CD4-positive, CD25-positive, alpha-beta regulatory T cell (primary cell): ENCODE measurements at places on chromosomes 16 and 17. TPM values are rescaled to one million over a fixed set of nuclear protein-coding genes. Genes with fewer than 3 reads are reported as not detected.

- DNase-seq = peak; percentile 47
Observed at GRCh38 chr17:38798614-38799500, 499 bp downstream of the PIP4K2B start.

FZD2 gene
- total RNA-seq = not detected

- no peak for DNase-seq
Observed at GRCh38 chr16:1729445-1729844, 23.4 kb downstream of the MAPK8IP3 start.

GRCh38 chr17:21196126-21196525, 17.8 kb downstream of the TMEM11 start:
- no peak for DNase-seq

DNA sequence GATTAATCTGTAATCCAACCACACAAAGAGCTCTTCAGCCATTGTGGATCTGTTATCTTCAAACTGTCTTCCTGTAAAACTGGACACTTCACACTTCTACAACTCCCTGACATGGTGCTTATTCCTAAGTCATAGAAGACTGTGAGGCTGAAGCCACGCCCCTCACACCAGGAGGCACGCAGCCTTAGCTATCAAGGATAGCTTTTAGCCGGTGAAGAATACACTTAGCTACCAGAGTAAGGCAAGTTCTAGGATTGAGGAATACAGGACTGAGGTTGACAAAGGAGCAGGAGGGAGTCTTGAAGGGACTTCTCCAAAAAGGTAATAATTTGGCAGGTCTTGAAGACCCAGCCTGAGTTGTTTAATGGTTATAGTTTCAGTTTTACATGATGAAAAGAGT, 79.8 kb upstream of the GAS7 start:
- DNase-seq = no peak
